ENCODE measurements at places on chromosomes 4 and X.

- no peak for DNase-seq
Measured at GRCh38 chrX:8988446-8988845, 45.5 kb downstream of the FAM9B start.

GRCh38 chr4:1784789-1785591, 8.1 kb upstream of the FGFR3 start:
- no peak for DNase-seq

DNA sequence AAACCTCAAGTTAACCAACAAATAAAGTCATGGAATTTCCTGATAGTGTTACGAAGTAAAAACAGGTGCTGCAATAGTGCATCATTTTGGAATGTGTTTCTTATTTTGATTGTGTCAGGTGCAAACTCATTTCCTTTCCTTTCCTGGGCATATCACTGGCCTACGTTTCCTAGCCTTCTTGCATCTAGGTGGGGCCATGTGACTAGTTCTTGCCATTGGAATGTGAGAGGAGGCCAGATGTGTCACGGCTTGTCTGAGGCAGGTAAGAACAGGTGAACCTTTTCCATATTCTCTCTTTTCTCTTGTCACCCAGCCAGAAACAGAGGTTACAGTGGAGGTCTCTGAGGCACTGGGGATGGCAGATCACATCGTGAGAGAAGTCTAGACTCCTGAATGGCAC, 868.0 kb downstream of the RPA4 start:
- DNase-seq = no peak

GRCh38 chrX:17028356-17028755, 81.9 kb downstream of the REPS2 start:
- no peak for DNase-seq

DNA sequence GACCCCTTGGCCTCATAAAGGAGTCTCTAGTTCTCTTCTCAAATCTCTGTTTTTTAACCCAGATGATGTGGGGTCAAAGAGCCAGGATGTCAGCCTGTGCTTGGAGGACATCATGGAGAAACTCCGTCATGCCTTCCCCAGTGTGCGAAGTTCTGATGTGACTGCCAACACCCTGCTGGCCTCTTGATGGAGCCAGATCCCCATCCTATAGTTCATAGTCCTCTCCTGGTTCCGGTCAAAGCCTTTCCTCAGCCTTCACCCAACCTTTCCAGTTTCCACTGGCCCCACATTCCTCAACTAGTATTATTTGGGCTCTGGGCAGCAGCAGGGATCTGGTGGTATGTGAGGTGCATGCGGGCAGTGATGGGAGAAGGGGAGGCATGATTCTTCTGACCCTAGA, 30.7 kb downstream of the TAF7L start:
- peak; percentile 21 for DNase-seq

DNA sequence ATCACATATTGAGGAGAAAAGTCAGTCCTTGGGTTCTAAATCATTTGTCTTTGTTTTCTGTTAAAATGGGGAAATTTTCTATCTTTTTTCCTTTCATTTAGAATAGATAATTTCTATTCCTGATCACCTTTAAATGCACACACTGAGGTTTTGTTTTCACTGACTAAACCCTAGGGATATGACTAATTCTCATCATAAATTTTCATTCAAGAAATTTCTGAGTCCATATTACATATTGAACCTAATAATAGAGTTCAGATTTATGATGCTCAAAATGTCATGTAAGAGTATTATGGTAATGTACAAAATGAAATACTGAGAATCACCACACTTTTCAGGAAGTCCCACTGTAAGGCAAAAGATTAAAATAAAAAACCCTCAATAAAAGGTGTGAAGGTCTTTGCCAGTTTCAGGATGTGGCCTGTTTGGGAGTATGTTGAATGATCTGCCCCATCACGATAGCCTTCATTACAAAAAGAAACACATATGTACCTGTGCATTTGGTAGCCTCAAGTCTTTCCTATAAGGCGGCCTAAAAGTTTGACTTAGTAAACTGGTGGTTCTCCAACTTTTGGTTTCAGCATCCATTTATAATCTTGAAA, 49.4 kb downstream of the LEF1 start:
- DNase-seq = no peak

DNA sequence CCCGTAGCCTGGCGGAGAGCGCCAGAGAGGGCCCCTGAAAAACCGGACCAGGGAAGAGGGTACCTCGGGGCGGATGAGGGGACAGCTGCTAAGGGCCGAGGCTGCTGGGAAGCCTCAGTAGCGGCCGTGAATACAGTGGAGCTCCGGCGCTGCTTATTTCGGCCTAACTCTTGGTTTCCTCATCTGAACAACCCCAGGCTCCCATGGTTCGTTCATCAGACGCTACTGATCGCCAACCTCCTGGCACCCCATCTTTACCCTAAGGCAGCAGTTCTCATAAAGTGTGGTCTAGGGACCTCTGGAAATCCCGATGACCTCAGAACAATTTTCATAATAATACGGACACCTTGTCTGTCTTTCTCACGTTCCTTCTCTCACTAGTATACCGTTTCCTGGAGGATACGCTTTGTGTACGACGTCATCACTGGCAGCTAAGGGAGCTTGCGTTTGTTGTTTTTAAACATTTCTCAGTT, 645 bp upstream of the RAB28 start:
- DNase-seq = no peak

DNA sequence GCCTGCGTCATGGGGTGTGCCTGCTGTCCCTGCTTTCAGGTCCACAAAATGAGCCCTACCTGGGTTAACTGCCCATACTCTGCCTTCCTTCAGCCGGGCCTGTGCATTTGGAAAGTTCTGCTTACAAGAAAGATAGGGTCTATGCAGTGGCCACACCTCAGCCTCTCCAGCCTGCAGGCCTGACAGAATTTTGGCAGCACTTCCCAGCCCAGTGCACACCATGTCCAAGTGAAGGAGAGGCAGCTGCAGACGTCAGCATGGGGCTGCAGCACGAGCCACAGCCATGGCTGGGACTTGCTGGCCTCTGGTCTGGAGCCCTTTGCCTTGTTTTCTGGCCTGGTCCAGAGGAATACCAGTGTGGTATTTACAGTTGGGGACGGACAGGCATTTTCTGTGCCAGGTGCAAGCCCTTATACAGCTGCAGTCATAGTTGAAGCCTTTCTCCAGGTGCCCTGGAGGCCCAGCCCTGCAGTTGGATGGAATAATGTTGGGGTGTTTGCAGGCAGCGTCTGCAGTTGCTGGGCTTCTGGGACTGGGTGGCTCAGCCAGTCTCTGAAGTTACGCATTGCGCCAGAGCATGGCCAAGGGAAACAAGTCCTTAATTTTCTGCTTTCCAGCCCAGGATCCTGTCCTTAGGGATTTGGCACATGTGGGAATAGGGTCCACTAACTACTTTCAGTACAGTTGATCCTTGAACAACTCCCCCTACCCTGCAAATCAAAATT, 26.2 kb downstream of the JADE1 start:
- DNase-seq = no peak
